Chondrocyte (in vitro differentiated cells): ENCODE measurements at places on chromosomes 2 and 18.

- no peak for DNase-seq
Measured at GRCh38 chr2:215722986-215723630, 287.2 kb upstream of the FN1 start.

DNA sequence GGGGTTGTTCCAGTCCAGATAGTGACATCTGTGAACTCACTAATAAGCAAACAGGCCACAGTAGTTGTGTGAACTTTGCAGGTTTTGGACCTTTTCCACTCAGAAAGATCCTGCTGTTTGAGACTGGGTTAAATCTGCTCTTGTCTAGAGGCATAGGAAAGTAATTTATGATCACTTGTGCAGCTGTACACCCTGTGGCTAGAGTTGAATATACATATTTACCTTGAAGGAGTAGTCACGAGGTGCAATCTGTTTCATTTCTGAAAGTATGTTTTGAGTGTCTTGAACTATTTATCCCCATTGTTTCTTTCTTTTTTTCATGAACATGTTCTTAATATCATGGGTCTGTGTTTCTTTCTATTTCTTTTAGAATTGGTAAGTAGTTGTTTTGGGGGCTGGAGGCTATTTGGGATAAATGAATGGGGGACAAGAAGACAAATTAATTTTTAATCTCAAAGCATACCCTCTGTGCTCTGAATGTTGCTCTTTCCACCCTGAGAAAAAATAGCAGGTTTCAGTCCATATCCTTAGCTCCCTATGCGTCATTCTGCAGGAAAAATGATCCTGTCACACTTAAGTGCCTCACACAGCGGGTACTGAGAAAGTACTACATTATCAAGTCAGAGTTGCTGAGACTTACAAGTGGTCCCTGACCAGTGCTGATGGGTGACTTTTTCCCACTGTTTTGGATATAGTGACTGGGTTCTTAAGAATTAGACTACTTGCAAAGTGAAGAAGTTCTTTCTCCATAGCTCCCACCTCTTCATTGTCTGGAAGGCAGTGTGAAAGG lies 28.2 kb downstream of the DCC start:
- no peak for DNase-seq

GRCh38 chr2:238787501-238787900 lies 60.4 kb upstream of the TWIST2 start:
- DNase-seq: no peak

- no peak for DNase-seq
Measured at GRCh38 chr2:36367895-36368353, 12.3 kb downstream of the CRIM1 start.

- no peak for DNase-seq
Measured at GRCh38 chr2:240441993-240442411, 6.5 kb downstream of the GPC1 start.
